ENCODE measurements at places on chromosomes 12 and 14.
A peak's percentile ranks its signal among the peaks of the same experiment; 100 is the strongest.

DNA sequence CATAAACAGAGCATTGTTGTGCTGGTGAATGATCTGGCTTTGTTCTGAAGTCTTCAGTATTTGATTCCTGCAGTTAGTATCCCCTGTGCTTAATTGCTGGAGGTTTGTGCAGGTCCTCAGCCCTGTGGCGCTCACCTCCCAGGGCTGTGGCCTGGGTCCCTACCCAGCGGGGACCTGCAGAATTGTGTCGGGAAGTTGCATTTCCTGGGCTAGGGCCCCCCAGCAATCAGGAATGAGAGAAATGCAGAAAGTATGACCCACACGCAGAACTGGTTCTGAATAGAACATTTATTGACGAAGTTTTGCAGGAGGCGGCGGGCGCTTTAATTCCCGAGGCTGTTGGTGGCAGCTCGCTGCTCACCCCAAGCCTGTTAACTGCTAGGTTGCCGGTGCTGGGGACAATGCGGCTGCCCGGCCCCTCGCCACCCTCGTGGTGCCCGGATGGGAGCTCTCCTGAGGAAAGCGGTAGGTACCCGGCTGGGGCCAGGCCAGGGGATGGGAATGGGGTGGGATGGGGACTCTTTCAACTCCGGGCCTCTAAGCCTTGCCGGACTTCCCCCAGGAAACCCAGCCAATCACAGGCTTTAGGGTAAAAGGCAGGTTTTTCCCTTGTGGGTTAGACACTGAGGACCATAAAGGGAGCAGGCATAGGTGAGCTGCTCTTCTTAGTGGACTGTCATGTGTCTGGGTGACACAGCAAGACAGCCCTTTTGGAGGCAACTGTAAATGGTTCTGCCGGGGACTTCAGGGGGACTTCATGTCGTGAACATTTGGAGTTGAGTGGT, 11.6 kb downstream of the PLEKHG3 start:
- DNase-seq = no peak

- DNase-seq = no peak
Measured at GRCh38 chr12:102024765-102025164, 37.0 kb downstream of the WASHC3 start.

GRCh38 chr14:34069854-34070582, 119.1 kb upstream of the EGLN3 start:
- no peak for DNase-seq

GRCh38 chr12:66129934-66130266, 650 bp downstream of the LLPH start:
- no peak for DNase-seq

DNA sequence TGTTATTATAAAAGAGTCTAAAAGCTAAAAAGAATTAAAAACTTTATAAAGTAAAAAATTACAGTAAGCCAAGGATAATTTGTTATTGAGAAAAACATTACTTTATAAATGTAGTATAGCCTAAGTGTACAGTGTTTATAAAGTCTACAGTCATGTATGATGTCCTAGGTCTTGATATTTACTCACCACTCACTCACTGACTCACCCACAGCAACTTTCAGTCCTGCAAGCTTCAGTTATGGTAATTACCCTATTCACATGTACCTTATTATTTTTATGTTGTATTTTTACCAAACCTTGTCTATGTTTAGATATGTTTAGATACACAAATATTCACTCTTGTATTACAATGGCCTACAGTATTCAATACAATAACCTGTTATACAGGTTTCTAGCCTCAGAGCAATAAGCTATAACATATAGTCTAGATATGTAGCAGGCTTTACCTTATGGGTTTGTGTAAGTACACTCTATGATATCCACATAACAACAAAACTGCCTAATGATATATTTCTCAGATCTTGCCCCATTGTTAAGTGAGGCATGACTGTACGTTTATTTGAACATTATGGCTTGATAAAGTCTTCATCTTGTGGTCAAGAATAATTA, 113.7 kb upstream of the KITLG start:
- DNase-seq = no peak

- DNase-seq = no peak
Measured at GRCh38 chr14:63986789-63987533, 134.2 kb downstream of the SYNE2 start.

- no peak for DNase-seq
Measured at GRCh38 chr12:6894321-6894720, 10.3 kb upstream of the LRRC23 start.

DNA sequence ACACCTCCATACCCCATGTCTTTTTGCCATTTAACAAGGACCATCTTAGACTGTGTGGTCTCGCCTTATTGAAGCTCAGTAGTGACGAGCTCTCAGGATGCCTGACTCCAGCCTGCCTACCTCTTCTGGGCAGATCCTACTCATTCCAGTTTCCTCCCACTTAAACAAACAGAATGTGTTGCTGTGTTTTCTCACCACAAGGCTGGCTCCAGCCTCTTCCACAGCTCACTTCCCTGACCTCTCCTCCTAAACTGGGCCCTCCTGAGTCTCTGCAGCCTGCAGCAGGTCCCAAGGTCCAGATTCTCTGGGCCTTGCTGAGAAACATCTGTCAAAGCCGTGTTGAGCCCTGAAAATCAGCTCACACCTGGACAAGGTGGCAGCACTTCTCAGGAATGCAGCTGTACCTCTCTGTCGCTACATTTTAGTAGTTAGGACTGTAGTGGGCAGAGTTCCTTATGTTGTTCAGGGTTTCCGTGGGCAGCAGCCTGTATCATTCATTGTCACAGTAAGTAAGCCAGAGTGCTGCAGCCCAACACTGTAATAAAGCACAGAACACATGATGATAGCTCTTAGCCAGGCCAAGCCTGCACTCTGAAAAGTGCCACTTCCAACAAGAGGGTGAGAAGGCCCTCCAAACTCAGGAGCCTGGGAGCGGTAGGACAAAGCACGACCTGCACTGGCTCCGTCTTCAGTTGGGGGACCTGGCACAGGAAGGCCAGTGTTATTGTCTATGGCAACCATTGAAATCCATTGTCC, 68.5 kb downstream of the NKX2-1 start:
- DNase-seq = no peak

GRCh38 chr14:29548948-29549370, 378.7 kb downstream of the PRKD1 start:
- no peak for DNase-seq

DNA sequence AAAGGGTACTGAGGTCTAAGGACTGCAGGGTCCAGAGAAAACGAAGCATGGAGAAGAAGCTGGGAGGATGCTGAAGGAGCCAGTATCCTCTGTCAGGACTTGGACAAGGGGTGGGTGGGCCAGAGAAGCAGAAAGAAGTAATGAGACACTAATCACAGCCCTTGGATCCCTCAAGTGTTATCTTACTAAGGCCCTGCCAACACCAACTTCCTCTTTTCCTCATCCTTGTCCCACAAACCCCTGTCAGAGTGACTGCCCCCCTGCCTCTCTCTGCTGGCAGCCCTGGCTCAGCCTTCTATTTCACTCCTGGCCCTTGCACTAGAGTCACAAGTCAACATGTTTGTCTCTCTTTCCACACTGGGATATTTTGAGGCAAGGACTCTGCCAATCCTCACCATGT, 3.8 kb upstream of the ASIC1 start:
- no peak for DNase-seq

DNA sequence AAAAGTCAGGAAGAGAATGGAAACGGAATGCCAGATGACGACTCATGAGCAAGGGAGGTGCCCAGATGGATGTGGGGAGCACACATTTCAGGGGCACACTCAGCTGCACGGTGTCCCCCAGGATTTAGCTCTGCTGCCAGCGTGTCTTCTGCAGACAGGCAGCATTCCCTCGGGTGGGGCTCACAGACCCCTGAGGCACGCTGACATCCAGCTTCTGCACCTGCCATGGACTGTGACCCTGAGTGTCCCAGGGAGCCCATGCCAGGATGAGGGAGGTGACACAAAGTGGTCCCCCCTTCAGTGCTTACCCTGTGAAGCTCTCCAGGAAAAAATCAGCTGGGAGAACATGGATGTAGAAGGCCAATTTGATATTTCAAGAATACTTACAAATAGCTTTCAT, 84.2 kb downstream of the PIWIL1 start:
- DNase-seq = no peak

DNA sequence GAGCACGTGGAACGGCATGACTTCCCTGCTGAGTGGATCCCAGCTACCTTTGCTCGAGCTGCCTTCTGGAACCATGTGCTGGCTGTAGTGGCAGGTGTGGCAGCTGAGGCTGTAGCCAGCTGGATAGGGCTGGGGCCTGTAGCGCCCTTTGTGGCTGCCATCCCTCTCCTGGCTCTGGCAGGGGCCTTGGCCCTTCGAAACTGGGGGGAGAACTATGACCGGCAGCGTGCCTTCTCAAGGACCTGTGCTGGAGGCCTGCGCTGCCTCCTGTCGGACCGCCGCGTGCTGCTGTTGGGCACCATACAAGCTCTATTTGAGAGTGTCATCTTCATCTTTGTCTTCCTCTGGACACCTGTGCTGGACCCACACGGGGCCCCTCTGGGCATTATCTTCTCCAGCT, 14.8 kb upstream of the ESPL1 start:
- DNase-seq = no peak

- DNase-seq = no peak
Measured at GRCh38 chr14:63174760-63175191, 29.5 kb upstream of the RHOJ start.

GRCh38 chr14:99822800-99823455, 29.7 kb downstream of the EML1 start:
- DNase-seq = no peak

DNA sequence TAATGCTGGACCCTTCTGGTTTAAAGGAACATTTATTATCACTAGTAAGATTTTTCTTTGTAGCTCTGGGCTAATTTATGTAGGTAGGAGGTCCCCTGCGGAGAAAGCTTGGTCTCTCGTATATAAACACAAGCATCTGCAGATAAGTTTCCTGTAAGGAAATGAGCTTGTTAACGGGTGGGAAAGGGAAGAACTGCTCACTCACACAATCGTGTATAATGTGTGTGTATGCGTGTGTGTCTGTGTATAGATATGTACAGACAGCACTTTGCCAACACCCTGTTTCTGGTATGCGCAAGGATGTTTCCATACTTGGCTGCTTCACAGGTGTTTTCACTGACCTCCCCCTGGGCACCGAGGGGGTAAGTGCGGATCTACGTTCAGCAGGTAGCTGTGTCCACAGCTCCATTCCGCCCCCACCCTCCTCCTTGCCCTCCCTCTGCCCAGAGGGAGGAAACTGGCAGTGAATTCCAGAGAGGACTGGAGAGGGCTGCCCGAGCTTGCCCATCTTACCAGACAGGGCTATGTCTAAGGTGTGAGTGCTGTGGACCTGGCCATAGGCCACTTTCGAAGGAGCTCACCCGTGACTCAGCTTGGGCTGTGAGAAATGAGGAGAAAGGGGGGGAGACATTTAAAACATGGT, 65.2 kb downstream of the NINJ2 start:
- no peak for DNase-seq

- no peak for DNase-seq
Measured at GRCh38 chr12:116280595-116281290, 3.2 kb upstream of the MED13L start.

GRCh38 chr14:53126731-53127130, 26.4 kb downstream of the DDHD1 start:
- no peak for DNase-seq

- no peak for DNase-seq
Measured at GRCh38 chr12:29782871-29783772, 620 bp downstream of the TMTC1 start.

GRCh38 chr14:91113829-91114078, at the start of gene DGLUCY:
Gene DGLUCY, plus strand, starts transcription at chr14:91114073. Its CDS starts 46,222 bp downstream, at chr14:91160295.
- peak; percentile 31 for DNase-seq

GRCh38 chr14:93263416-93263815, 56.4 kb downstream of the UBR7 start:
- no peak for DNase-seq

- DNase-seq = no peak
Measured at GRCh38 chr14:90467501-90467900, 70.7 kb downstream of the CALM1 start.

- DNase-seq = no peak
Measured at GRCh38 chr12:84507956-84508850, 404.4 kb downstream of the SLC6A15 start.

DNA sequence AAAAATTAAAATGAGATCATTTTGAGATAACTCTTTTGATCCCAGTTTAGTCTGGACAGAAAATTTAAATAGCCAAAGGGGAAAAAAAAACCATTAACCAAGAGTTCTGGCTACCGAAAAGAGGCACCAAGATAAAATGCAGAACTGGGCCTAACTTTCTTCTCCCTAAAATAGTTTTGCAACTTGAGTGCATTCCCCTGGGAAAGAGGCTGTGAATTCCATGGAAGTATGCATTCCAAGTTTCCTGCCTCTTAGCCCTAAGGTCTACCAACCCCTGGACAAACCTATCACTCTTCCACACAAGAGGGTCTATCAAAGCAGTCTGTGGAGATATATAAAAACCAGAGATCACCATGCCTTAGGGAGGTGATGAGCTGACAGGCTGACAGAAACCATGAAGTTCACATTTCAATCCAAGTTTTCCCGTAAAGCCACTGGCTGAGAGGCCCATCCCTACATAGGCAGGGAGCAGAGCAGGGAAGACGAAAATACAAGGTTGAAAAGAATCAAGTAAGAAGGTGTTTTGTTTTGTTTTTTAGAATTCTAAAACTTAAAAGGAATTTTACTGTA, 33.8 kb downstream of the DCP1B start:
- no peak for DNase-seq

GRCh38 chr12:23564451-23565152, 384.9 kb downstream of the SOX5 start:
- no peak for DNase-seq

- no peak for DNase-seq
Measured at GRCh38 chr12:77893918-77894317, 63.2 kb downstream of the NAV3 start.

- no peak for DNase-seq
Measured at GRCh38 chr12:83461336-83461935, 774.7 kb downstream of the TMTC2 start.

GRCh38 chr12:114817571-114818425, 133.8 kb upstream of the TBX3 start:
- no peak for DNase-seq

DNA sequence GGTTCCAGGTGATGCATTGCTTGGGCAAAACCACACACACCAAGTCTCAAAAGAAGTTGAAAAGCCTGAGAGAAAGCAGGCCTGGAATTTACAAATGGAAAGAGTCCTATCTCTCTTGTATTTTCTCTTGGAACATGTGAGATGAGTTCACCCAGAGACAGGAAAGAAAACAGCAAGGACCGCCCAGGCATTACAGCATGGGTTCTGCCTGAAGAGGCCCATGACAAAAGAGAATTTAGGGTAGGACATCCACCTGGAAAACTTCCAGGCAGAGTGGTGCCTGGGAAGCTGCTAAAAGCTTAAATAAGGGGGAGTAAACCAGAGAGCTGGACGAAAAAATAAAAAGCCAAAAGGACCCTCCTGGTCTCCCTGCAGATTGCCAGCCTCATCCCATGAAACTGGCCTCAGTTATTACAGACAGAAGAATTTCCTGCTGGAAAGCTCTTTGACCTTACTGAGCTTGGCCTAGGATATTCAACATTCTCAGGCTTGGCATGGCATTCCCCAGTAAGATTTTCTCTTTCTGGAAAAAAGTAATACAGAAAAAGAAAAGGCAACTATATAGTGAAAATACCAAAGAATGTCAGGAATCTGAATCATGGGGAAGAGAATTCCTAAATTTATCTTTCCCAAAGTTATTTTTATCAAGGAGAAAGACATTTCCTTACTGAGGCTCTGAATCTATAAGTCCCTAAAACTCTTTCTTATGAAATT, 121.3 kb upstream of the NUDT4 start:
- DNase-seq = no peak
